ENCODE measurements at places on chromosomes 3 and 15.

GRCh38 chr3:71850654-71851053 lies 65.7 kb upstream of the PROK2 start:
- no peak for DNase-seq

DNA sequence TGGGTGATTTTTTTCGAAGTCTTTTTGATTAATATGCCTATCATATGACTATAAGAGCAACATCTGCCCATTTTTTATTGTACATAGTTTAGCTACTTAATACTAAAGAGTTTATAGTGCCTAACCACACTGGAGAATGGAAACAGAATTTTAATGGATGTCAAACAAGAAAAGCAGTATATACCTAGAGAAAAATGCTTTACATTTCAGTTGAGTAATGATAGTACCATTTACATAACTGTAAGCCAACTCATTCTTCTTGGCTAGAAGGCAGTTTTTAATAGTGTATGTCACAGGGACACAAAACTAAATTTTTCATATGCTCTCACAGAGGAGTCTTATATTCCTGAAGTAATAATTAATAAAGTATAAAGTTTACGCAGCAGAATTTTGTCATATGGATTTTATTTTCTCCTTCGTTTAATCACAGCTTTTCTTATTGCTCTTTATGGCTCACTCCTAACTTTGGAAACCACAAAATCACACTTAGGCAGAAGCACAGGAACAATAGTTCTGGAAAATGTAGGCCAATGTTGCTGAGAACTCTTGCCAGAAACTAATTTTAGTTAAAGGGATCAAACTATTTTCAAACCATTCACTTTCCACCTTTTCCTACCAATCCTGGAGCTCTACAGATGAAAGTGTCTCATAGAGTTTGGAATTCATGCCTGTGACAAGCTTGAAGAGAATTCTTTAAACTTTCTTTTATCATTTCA lies 243.6 kb downstream of the ZIC1 start:
- no peak for DNase-seq

DNA sequence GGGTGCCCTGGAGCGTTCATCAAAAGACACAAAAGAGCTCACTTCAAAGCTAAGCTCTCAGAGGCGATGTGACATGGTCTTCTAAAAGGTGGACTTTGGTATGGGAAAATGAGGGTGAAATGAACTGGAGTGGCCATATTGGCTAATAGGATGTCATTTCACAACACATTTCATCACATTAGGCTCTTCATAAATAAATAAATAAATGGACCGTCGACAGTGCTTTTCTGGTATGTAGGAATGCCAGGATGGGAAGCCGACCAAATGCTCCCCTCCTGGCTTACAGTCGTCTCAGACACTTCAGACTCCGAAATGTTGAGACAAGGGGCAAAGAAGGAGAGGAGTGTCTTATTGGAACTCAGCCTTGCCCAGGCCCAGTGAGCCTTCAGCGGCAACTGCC lies 383.0 kb downstream of the NTRK3 start:
- DNase-seq = no peak

GRCh38 chr3:64316971-64317370 lies 91.7 kb upstream of the PRICKLE2 start:
- DNase-seq = no peak

DNA sequence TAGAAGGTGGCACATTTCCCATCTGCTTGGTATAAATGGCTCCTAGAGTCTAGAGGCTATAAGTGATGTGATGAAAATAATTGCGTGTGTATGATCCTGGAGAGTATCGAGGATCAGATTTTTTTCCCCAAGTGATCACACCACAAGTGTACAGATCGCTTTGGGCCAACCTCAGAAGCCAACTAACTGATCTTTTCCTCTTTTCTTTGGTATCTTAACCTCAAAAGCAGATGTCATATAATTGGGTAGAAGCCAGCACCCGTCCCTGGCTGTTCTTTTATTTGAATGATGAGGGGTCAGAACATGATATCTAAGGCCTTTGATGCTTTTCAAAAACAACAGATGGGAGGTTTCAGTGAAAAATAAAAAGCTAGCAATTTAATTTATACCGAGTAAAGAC lies 3.3 kb downstream of the P2RY14 start:
- no peak for DNase-seq

GRCh38 chr15:46091860-46092450 lies 457.1 kb downstream of the SQOR start:
- peak; percentile 44 for DNase-seq

DNA sequence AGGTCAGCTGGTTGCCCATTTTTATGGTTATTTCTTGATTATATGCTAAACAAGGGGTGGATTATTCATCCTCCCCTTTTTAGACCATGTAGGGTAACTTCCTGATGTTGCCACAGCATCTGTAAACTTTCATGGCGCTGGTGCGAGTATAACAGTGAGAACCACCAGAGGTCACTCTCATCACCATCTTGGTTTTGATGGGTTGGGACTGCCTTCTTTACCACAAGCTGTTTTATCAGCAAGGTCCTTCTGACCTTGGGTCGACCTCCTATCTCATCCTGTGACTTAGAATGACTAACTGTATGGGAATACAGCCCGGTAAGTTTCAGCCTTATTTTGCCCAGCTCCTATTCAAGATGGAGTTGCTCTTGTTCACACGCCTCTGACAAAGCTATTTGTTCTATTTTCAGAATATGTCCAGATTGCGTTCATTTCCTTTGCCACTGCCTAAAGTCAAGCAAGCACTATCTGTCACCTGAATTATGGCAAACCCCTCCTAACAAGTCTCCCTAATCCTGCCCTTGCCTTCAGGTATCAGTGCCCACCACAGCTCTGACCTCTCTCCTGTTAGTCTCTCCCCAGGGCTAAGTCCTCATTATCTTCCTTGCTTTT lies 308.5 kb downstream of the ROBO2 start:
- DNase-seq = no peak

- DNase-seq = no peak
Measured at GRCh38 chr3:140568131-140568530, 109.7 kb upstream of the TRIM42 start.

DNA sequence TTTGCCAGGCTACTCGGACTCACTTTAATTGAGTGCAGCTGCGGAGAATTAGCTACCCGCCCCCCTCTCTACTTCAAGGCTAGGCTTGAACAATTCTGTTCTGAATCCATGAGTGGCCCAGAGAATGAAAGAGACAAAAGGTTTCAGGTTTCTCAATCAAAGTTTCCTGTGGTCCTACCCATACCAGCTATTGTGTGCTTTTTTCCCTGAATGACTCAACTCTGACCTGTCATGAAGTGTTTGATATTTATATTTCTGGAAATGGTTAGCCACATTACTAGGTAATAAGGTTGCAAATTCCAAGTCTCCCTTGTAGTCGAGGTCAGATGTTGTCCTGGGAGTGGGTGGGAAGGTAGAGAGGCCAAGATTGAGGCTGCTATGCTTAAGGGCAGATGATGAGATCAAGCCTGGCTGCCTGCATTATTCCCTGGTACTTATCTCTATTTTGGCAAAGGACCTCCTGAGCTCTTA lies 392.7 kb upstream of the TBL1XR1 start:
- DNase-seq = no peak

- no peak for DNase-seq
Measured at GRCh38 chr15:79513940-79514339, 81.8 kb downstream of the MINAR1 start.

GRCh38 chr15:89112341-89112971 lies 24.2 kb downstream of the ABHD2 start:
- no peak for DNase-seq

GRCh38 chr3:146416366-146416765 lies 53.0 kb downstream of the PLSCR2 start:
- DNase-seq = no peak

GRCh38 chr3:173800154-173800553 lies 402.6 kb downstream of the NLGN1 start:
- no peak for DNase-seq

DNA sequence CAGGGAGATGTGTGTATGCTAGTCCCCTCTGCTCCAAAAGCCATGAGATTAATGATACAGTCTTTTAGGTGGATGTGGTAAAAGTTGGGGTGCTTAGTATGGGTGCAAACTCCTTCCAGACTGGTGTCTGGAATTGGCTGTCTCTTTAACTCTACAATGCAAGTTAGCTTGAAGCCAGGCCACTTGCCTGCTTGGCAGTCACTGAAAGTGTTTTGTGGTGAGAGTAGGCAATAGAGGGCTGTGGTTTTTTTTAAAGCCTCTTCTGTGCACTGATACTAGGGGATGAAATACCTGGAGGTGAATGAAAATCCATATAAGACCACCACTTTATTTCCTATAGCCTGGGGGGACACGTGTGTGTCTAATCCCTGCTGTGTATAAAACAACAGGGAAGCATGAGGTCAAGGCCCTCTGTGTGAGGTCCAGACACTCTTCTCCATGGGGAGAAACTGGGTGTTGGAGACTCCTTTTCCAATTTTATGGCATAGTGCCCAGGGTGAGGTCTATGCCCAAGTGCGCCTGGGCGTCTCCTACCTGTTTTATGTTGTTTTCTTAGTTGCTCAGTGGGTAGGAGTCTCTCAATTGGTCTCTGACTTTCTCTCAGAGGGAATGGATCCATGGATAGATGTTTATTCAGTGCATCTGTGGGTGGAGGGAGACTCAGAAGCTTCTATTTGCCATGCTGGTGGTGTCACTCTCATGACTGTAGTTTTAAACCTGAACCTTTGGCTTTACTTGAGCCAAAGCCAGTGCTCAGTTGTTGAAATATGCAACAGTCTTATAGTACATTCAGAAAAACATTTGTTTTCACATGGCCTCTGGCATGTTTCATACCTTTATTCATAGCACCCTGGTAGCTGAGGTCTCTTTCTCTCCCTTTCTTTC lies 327.8 kb upstream of the ATP11B start:
- no peak for DNase-seq

- no peak for DNase-seq
Measured at GRCh38 chr15:92519709-92520108, 126.0 kb downstream of the ST8SIA2 start.

DNA sequence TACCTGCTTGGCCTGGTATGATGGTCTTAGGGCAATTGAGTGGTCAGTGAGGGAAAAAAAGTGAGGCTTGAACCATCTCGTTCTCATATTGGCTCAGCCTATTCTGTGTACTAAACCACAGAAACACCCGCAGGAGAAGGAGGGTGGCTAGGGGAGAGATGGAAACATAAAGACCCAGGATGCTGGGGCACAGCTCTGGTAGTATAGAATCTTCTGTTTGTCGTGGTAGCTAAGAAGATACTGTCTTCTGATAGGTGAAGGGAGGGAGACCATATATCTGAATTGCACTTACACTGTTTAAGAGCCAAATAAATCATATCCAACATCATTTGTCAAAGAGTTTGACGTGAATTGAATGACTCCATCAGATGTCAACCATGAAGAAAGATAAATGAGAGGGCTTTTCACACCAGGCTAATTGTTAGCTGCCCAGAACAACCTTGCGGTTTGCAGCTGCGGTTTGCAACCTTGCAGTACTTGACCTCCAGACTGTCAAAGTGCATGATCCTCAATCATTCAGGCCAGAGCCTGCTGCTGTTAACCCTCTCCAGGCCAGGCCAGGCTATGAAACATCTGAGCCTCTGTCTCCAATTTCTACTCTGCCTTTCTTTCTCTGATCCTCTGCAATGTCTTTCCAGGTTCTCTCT lies 40.9 kb upstream of the PIK3R4 start:
- no peak for DNase-seq

DNA sequence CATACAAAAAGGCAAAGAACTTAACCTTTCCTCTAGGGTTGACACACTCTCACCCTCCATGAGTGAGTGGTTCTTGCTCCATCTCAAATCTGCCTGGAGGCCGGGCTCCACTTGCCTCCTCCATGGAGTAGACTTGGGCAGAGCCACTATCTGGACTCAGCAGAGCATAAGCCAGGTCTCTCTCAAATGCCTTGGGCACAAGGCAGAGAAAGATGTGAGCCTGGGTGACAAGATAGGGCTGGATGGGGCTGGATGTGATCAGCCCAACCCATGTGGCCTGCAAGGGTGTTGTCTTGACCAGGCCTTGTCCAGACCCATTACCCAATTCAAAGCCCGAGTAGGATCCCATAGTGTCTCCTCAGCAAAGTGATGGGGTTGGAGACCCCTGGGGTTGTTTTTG lies 4.2 kb upstream of the RPL29 start:
- DNase-seq = no peak

DNA sequence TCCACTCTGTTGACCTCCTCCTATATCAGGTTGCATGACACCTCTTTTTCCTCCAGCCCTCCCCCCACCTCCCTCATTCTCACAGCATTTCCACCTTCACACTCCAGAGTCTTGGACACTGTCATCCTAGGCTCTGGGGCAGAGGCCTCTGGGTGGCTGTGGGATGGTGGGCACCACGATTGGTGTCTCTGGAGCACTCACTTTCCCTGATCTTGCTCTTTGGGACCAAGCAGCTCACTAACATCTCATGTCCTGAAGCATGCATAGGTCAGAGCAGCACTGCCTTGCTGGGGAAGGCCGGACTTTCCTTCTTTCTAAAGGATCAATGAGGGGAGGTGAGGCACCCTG lies 14.9 kb downstream of the ZBTB47 start:
- DNase-seq = no peak

- DNase-seq = no peak
Measured at GRCh38 chr15:43928152-43928551, 101.3 kb downstream of the WDR76 start.

DNA sequence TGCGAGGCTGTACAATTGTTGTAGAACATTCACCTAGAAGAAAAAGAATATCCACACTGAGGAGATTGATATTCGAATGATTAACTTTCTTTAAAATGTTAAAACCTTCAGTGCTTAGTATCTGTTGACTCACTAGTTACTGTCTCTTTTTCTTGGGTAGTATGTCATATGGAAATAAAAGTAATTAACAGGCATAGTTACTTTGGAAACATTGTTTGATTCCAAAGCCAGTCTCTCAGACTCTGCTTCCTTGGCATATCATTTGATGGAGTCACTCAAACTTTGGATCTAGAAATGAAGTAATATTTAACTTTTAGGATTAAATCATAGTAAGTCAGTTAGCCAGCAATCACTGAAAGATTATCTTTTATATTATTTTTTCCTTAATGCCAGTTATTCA lies 63.4 kb downstream of the MAP2K5 start:
- DNase-seq = no peak

- no peak for DNase-seq
Measured at GRCh38 chr3:20752416-20752815, 566.4 kb upstream of the SGO1 start.

DNA sequence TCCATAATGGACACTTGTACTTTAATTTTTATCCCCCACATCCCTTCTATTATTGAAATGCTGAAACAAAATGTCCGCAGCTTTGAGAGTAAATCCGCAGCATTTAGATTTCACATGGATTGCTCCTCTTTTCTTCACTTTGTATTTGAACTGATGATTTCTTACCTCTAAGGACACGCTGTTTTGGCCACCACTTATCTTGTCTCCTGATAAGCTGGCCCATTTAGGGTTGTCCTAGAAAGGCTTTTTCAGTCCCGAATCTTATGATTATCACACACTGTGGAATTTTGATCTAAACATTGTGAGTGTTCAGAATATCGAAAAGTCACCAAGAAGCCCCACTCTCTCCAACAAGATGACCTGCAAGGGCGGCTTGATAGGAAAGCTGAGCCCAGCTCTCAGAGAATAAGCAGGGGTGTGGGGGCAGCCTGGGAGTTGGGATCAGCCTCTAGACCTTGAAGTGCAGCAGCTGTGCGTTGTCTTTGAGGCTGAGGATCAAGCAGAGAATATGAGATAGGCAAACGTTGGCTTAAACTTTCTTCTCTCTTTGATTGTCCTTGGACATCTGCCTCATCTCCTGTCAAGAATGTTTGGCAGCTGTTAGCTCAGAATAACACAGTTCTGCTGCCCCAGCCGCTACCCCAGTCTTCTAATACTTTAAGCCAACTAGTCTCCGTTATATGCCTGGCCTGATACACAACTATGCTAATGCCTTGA lies 399.7 kb upstream of the NR2F2 start:
- no peak for DNase-seq

- DNase-seq = no peak
Measured at GRCh38 chr3:58411851-58412830, 21.5 kb downstream of the PDHB start.
